Stimulated activated CD4-positive, alpha-beta T cell treated with anti-CD3 and anti-CD28 coated beads, Interleukin-4, amount 100 ng/mL, for 4 hours (primary cell): ENCODE measurements at places on chromosomes 12 and 14.
A peak's percentile ranks its signal among the peaks of the same experiment; 100 is the strongest.

- no peak for DNase-seq
Measured at GRCh38 chr12:52419656-52420055, 13.5 kb upstream of the KRT82 start.

- no peak for DNase-seq
Measured at GRCh38 chr12:130053651-130054069, 108.6 kb upstream of the FZD10 start.

GRCh38 chr12:60822580-60822979 lies 1226.8 kb downstream of the SLC16A7 start:
- no peak for DNase-seq

- DNase-seq = peak; percentile 61
Measured at GRCh38 chr12:92363295-92364146, 217.9 kb upstream of the BTG1 start.

GRCh38 chr14:61406198-61406597 lies 84.8 kb downstream of the PRKCH start:
- no peak for DNase-seq

DNA sequence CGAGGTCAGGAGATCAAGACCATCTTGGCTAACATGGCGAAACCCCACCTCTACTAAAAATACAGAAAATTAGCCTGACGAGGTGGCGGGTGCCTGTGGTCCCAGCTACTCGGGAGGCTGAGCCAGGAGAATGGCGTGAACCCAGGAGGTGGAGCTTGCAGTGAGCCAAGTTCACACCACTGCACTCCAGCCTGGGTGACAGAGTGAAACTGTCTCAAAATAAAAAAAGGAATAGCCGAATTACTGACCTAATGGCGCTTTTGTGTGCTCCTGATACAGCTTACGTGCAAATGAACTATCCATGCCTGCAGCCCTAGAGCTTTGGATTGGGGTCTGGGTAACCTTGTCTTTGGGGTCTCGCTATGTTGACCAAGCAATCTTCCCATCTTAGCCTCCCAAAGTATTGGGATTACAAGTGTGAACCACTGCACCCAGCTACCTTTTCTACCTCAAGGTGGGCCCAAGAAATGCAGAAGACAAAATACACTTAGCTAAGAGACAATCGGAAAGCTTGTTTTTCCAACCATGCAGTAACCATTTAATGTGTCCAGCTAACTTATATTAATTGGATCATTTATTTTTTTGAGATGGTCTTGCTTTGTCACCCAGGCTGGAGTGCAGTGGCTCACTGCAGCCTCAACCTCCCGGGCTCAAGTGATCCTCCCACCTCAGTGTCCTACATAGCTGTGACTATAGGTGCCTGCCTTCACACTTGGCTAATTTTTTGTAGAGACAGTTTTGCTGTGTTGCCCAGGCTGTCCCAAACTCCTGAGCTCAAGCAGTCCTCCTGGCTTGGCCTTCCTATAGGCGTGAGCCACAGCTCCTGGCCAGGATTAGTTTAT lies 5.5 kb downstream of the PABPN1 start:
- DNase-seq = no peak

GRCh38 chr14:64201921-64202545 lies 92.1 kb downstream of the ESR2 start:
- DNase-seq = no peak

DNA sequence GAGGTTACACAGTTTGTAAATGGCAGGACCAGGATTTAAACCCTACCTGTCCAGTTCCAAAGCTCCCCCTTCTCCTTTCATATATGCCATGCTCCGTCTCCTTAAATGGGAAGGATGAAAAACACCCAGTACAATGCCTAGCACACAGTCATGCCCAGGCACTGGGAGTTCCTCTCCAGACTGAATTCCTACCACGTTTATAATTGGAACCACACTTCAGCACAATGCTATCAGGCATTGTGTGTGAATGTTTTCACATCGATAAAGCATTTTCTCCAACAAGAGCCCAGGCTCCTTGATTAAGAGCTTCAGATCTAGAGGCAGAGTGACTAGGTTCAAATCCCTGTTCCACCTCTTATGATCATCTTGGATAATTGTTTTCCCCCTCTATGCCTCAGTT lies 2.7 kb upstream of the NUAK1 start:
- no peak for DNase-seq

GRCh38 chr12:84874125-84874824 lies 38.3 kb downstream of the SLC6A15 start:
- DNase-seq = no peak

DNA sequence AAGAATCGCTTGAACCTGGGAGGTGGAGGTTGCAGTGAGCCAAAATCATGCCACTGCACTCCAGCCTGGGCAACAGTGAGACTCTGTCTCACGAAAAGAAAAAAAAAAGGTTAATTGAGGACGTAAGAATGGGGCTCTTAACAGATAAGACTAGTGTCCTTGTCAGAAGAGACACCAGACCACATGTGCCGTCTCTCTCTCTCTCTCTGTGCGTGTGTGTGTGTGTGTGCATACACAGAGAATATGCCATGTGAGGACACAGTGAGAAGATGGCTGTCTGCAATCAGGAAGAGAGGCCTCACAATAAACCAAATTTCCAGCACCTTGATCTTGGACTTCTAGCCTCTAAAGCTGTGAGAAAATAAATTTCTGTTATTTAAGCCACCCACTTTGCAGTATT lies 11.7 kb upstream of the ERC1 start:
- DNase-seq = no peak

DNA sequence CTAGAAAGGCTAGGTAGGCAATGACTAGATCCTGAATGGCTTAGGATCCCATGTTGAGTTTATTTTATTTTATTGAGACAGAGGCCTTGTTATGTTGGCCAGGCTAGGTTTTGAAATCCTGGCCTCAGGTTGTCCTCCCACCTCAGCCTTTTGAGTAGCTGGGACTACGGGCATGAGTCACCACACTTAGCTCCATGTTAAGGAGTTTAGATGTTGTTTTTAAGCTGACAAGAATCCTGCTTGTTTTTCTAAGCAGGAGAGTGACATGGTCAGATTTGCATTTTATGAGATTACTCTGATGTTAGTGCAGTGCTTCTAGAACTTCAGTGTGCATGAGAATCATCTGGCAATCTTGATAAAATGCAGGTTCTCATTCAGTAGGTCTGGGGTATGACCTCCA lies 14.5 kb downstream of the CCDC198 start:
- DNase-seq = no peak

DNA sequence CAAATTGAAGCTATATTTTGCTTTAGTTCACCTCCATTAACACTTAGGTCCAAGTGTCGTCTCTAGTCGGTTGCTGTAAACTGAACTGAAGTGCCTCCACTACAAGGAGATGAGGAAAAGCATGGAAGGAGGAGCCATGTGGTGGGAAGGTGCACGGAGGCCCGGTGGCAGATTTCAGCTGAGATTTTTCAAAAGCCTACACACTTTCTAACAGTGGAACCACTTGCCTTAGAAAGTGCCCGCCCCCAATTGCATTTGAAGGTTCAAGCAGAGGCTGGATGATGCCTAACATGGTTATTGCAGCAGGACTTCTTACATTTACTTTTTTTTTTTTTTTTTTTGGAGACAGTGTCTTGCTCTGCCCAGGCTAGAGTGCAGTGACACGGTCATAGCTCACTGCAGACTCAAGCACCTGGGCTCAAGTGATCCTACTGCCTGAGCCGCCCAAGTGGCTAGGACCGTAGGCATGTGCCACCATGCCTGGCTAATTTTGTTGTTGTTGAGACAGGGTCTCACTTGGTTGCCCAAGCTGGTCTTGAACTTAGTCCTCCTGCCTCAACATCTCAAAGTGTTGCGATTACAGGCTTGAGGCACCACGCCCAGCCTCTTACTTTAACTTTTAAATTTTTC lies 27.6 kb downstream of the EML1 start:
- DNase-seq = no peak

- no peak for DNase-seq
Measured at GRCh38 chr12:88870000-88870737, 289.9 kb upstream of the KITLG start.

DNA sequence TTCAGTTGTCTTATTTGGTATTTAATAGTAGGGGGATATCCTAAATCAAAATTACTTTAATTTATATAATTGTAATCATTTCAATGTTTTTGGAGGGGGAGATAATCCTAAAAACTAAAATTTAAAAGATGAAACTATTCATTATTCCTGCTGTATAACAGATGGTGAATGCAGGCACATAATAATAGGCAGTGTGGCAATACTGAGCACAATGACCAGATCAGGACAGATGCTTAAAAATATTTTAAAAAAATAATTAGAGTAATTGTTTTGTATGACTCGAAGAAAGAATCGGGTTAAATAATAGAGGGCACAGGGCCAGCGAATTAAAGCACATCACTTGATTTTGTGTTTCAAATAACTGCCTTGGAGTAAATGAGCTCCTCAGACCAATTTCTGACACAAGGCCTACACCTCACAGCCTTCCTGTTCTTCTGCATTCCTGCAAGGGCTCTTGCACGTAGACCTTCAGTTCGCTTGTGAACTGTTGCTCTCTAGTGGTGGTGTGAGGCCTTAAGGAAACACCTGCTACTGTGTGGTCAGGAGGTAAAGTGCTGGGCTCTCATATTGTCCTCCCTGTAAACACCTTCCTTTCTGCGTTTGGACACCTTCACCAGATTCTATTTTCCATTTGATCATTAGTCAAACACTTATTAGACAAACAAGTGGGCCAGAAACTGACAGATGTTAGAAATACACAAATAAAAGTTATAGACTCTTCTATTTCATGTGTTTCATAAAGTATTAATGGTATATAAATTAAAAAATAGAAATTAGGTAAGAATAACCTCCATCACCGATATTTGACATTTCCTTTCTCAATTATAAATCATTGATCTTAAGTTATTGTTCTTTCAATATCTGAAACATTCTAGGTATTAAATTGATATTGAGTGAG lies 29.3 kb upstream of the KLRF1 start:
- DNase-seq = peak; percentile 76

GRCh38 chr12:69348162-69348938 lies at the start of gene LYZ:
Gene LYZ (plus strand): TSS chr12:69348381. CDS start chr12:69348409, 28 bp downstream.
- no peak for DNase-seq

DNA sequence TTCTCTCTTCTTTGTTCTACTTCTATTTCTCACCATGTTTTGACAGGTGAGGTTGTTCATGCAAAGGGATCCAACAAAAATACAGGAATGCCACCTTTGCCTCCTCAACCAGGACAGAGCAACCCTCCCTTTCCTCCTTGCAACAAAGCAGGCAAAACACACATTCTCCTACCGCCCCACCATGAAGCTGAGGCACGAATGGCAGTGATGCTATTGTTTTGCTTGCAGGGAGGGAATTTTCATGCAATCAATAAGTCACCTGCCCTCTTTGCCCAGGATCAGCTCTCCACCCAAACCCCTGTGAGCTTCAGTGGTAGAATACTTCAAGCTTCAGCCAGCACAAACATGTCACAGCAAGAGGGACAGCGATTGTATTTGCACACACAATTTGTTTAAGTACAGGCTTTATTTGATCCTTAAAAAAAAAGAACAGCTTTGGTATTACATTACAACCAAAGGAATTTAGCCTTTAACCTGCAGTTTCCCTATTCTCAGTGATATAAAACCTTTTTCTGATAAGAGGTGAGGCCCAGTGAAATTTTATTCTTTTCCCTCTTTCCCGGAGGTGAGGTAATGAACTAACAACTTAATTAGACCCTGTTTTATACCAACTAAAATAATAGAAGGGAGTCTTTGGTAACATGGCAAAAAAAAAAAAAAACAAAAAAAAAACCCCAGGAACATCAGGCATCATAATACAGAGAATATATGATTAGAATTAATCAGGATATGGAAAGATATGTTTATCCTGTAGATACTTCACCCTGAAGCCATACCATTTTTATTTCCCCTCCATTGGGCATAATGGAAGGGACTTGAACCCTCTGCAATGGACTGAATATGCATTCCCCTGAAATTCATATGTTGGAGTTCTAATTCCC lies 87.0 kb upstream of the EEA1 start:
- no peak for DNase-seq
